ENCODE measurements at places on chromosomes 2 and 18.

DNA sequence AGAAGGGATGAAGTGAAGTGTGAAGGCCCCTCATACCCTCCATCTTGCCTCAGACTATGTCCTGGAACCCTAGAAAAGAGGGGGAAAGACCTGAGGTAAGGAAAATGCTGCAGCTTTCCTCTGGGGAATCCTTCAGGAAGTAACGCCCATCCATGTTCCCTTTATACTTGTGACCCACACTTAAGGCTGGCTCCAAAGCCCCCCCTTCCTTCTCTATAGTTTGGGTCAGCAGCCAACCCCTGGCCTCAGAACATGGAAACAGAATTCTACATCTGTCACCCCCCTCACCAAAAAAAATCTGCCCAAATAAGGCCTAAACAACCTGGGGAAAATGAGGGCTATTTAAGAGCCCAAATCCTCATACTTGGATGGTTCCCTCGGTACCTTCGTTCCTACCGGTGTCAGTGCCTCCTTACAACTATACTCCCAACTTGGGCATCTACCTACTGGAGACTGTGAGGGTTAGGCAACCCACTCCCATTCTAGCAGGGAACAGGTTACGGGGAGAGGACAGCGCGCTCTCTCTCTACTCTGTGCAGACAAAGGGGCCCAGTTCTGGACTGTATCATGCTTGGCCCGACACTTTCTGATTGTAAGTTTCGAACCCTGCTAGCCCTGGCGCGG lies 689 bp downstream of the OST4 start:
- DNase-seq = no peak

- peak; percentile 71 for DNase-seq
These were observed 255.0 kb downstream of the CAMKMT start for GRCh38 chr2:44616667-44617155.

DNA sequence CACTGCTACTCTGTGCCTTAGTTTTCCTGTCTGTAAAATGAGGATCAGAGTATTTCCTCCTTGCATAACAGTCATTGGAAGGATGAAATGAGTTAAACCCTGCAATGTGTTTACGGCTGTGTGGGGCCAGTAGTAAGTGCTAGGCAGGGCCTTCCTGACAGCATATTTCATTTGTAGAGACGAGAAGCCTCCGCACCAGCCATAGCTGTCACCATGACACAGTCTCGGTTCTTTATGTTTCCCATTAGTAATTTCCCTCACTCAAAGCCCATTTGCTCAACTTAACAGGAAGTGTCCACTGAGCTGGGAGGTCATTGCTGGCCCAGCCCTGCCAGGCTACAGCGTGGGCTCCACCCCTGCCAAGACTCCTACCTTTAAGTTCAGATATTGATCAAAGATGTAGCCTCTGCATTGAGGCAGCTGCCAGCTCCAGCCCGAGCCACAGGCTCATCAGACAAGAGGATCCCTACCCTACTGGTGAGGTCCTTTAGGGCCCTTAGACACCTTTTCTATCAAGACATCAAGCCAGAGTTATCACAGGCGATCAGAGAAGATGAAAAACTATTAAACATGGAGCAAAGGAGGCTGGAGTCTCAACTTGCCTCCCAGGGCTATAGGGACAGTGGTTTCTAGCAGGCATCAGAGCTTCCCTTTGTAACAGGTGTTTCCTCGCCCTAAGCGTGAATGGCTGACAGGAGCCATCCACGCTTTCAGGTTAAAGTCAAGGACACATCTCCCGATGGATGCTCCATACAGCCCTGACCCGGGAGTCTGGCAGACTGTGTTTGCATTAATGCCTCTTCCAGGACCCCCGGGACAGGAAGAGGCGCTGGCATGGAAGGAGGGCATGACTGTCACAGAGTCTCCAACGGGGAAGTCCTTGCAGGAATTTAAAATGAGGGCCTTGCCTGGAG lies 251.7 kb downstream of the NDUFA10 start:
- no peak for DNase-seq

GRCh38 chr2:16890081-16890480 lies 224.4 kb upstream of the CYRIA start:
- DNase-seq = no peak

DNA sequence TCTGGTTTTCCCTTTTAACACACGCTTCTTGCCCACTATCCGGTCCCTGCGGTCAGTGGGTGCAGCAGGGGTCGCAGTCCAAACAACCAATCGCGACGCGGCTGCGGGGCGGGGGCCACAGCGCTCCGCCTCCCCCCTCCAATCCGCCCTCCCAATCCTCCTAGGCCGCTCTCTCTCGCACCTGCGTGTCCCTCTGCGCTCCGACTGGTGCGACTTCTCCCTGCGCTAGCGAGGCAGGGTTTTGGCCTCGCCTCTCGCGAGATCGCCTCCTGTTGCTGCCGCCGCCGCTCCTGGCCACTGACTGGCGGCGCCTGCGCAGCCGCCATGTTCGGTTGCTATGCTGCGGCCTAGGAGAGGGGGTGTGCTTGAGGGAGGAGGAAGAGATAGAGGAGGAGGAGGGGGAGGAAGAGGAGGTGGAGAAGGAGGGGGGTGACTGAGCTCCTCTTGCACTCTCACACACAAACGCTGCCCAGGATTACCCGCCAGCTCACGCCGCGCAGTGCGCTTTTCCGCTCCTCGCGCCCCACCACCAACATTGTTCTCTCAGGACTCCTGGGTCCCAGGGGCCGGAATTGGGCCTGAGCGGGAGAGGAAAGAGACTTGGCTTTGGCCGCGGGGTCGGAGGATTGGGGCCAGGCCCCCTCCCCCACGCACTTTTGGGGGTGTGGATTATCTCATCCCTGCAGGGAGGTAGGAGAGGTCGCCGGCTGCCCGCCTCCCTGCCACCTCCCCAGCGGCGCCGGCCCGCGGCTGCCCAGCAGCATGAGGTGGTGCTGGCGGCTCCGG lies at the start of gene PTPN4:
TSS of gene PTPN4 (plus strand) at position 472 of the 786 bp plus-strand sequence. CDS start 49,932 bp downstream, outside the sequence.
- peak; percentile 94 for DNase-seq

DNA sequence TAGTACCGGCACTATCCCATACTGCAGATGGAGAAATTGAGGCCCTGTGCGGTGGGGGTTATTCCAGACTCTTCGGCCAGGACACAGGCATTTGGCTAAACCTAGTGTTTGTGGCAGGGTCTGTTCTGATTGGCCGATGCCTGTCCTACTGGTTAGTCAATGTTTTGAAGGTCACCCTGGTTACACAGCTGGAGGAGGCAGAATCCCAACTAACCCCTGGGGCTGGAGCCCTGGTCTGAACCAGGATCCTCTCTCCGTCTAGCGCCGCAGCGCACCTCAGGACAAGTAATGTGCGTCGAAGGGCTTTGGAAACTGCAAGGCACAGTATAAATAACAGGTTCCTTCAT lies 19.4 kb downstream of the TEX44 start:
- no peak for DNase-seq

- no peak for DNase-seq
These were observed 2.7 kb downstream of the ZAP70 start for GRCh38 chr2:97715951-97716694.

- DNase-seq = no peak
These were observed 86.4 kb upstream of the FN1 start for GRCh38 chr2:215522237-215522636.

DNA sequence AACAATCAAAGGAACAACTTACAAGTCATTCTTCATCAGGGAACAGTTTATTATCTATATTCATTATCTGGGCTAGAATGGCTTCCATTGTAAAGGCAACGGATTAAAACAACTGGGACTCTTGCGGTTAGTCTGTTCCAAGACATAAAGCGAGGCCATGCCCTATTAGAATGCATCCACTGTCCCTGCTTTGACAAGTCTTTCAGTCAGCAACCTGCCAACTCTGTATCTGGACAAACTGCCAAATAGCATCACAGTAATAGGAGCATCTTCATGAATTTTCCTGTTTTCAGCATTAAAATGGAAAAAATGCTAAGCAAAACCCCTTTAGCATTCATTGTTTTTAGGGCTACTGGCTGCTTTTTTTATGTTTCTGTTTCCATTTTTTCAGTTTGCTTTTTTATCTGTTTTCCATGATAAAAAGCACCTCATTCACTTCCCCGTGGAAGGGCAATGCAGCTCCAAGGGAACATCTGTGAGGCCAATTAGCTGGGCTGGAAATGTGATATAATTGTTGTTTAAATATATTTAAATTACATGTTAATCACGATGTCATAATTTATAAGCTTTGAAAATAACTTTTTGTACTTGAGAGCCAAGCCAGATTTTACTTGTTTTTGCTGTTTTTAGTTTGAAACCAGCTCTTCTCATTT lies 834.3 kb downstream of the CPS1 start:
- DNase-seq = no peak

DNA sequence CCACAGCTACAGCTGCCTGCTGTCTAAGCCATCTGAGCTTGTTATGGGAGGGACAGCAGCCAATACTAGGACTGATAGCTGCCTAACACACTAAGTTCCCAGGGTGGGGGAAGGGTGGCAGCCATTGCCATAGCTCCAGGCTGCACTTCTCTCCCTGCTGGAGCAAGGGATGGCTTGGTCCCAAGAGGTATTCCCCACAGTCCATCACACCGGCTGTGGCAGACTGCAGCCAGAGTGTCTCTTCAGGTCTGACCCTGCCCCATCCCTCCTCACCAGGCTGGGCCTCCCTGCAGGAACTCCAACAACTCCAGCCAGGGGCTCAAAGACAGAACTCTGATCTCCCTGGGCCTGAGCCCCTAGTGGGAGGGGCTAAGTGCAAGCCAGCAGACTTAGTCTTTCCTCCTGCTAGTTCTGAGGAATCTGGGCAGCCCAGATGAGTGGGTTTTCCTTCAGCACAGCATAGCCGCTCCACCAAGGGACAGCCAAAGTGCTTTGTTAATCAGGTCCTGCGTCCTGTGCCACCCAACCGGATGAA lies 632.1 kb downstream of the SOCS6 start:
- DNase-seq = no peak

DNA sequence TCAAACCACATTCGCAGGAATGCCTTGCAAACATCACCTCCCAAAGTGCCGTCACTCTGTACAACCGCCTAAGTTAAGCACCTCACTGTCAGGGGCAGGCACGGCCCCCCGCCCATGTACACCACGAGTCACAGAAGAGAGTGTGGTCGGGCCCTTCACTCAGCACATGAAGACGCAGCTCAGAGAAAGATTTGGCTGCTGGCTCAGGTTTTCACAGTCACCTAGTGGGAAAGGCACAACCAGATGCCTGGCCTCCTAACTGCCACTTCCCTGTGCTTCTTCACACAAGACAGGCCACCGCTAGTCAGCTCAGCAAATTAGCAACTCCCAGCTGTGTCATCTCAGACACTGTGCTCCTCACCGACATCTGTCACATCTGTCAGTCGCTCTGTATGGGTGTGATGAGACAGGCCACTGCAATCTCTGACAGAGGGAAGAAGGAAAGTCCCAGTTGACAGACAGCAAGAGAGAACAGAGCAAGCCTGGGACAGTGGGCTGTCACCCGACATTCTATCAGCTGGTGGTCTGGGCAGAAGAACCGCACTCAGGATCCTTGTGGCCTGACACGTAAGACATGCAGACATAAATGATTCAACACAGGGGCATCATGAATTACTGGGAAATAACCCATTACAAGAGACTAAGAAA lies 60.8 kb downstream of the CRACDL start:
- DNase-seq = no peak

GRCh38 chr2:127906206-127906926 lies 20.6 kb upstream of the AMMECR1L start:
- no peak for DNase-seq

DNA sequence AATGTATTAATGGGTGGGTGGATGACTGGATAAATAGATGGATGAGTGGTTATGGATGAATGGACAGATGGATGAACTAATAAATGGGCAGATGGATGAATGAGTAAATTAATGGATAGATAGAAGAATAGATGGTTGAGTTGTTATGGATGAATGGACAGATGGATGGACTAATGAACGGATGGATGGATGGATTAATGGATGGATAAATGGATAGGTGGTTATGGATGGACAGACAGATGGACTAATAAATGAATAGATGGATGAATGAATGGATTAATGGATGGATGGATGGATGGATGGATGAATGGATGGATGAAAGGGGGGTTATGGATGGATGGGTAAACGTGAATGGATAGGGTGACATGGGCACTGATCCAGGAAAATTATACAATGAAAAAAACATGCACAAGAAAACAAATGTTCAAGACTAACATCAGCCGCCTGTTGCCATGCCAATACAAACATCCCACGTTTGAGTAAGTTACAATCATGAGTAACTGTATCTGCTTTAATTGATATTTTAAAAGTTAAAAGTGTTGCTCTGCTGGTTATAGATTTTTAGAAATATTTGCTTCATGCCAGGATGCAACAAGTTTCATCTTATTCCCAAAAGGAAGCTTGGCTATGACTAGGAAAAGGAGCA lies 20.8 kb downstream of the PXDN start:
- no peak for DNase-seq

DNA sequence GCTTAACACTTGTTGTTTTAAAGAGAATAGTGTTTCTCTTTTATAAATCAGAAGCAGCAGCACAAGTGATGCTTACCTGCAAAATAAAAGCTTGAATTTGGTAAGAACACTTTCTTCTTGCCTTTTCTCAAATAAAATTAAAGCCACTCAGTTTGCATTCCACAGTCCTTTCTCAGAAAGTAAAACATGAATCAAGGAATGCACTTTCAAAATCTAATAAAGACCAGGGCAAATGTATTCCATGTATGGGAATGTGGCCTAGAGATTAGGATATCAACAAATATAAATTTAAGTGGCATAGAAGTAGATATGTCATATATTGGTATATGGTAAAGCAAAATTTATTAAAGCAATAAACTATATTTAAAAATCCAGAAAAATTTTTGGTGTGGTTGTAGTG lies 352.8 kb downstream of the THSD7B start:
- DNase-seq = no peak

DNA sequence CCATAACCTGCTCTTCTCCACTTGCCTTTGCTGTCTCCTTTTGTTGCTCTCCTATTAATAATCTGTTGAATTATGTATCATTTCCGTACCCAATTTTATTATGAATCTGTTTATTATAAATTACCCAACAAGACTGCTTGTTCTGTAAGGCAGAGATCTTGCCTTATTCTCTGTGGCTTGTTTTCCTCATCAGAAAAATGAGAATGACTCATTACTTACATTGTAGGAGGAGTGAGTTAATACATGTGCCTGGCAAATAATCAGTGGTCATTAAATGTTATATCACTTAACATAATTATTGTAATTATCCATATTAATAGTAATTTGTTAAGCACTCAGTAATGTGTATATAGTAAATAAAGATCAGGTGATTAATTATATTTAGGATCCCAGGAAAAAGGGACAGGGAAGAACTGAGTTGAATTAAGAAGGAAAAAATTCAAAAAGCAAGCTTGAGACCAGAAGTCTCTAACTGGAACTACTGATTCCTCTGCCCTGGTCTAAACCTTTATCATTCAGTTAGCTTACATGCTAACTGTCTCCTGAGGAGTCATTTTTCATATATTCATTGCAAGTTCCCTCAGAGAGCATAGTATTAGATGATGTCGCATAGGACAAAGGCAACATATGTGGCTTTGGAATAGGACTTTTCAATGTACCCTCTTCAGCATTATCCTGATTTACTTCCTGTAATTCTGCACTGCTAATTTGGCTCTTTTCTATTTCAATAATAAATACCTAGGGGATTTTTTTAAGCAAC lies 335.7 kb downstream of the GALNT13 start:
- no peak for DNase-seq

- no peak for DNase-seq
These were observed 30.0 kb upstream of the TWSG1 start for GRCh38 chr18:9304388-9305070.

GRCh38 chr18:79322441-79322840 lies 73.3 kb upstream of the NFATC1 start:
- DNase-seq = no peak

GRCh38 chr2:124570872-124571271 lies 545.8 kb downstream of the CNTNAP5 start:
- no peak for DNase-seq

Data from MV-4-11 (cell line).